Bone marrow (tissue), 2 donors: ENCODE measurements at places on chromosomes 2 and 18.
A peak's percentile ranks its signal among the peaks of the same experiment; 100 is the strongest.

DNA sequence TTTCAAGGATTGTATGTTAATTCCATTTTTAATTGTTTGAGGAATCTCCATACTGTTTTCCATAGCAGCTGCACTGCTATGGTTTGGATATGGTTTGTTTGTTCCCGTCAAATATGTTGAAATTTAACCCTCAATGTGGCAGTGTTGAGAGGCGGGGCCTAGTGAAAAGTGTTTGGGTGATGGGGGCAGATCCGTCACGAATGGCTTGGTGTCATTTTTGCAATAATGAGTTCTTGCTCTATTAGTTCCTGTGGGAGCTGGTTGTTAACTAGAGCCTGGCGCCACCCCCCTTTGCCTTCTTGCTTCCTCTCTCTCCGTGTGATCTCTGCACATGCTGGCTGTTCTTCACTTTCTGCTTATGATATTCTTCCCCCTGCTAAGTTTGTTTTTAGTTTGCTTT, 71.4 kb upstream of the LDLRAD4 start:
- peak; percentile 46 for DNase-seq

GRCh38 chr2:61911510-61911909, 6.0 kb downstream of the COMMD1 start:
- no peak for DNase-seq

DNA sequence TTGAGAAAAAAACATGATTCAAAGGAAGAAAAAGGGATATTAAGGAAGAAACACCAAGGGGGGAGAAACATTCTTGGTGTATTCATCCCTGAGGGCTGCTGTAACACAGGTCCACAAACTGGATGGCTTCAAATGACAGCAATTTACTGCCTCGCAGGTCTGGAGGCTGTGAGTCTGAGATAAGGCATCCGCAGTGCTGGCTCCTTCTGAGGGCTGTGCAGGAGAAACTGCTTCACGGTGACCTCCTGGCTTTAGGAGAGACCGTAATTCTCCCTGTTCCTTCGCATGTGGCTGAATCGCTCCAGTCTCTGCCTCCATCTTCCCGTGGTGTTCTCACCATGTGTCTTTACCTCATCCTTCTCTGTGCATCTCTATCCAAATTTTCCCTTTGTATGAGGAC, 490.7 kb downstream of the EIPR1 start:
- no peak for DNase-seq

GRCh38 chr18:51447351-51448342, 250.2 kb upstream of the MEX3C start:
- DNase-seq = no peak

- DNase-seq = no peak
These were observed 1303.1 kb upstream of the DDX18 start for GRCh38 chr2:116511426-116511825.

DNA sequence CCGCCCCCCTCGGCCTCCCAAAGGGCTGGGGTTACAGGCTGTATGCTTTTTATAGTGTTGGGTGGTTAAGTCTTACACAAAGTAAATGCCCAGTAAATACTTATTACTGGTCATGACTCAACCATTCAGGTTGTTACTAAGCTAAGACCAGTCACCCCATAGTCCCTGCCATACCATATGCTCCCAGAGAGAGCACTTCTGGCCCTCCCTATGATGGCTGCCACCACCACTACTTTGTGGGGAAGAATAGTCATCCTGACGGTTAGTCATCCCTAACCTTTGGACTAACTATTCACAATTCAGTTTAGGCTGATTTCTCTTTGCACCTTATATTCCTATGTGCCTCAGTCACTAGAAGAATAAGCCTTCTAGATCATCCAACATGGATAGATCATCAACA, 42.0 kb upstream of the MSH2 start:
- DNase-seq = no peak

GRCh38 chr2:95296880-95297487, at the start of gene KCNIP3:
Gene KCNIP3 (plus strand): TSS chr2:95297347. CDS start chr2:95297439, 92 bp downstream.
- DNase-seq = no peak

- no peak for DNase-seq
These were observed 181.6 kb upstream of the HS6ST1 start for GRCh38 chr2:128500138-128500800.

DNA sequence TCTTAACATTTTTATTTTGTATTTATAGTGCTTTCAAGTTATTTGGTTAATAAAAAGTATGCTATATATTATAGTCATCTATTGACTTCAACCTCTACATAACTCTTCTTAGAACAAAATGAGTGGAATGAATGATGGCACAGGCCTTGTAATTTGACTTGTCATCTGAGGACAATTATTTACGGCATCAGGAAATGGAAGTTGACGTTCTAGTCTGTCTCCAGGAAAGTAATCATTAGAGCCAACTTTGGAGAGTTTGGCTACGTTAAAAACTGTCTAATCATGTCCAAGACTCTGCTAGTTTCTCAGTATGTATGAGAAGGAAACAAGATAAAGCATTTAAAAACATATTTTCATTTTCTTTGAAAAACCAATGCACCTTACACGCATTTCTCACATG, 353.6 kb downstream of the ARHGAP15 start:
- no peak for DNase-seq

DNA sequence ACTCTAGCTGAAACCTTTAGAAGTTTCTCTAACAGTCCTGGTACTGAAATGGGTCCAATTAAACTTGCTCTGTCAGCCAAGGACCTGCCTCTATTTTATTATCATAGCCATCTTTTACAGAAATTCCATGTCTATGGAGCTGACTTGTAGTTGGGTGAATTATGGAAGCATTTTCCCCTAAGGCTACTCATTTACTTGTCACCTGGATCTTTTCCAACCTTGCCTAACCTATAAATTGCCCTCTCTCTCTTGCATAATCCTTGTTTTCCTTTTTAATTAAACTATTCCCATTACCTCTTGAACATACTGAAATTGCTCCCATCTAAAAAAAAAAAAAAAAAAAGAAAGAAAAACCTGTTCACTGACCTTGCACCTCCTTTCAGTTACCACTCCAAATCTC, 74.6 kb upstream of the DOK6 start:
- DNase-seq = no peak

DNA sequence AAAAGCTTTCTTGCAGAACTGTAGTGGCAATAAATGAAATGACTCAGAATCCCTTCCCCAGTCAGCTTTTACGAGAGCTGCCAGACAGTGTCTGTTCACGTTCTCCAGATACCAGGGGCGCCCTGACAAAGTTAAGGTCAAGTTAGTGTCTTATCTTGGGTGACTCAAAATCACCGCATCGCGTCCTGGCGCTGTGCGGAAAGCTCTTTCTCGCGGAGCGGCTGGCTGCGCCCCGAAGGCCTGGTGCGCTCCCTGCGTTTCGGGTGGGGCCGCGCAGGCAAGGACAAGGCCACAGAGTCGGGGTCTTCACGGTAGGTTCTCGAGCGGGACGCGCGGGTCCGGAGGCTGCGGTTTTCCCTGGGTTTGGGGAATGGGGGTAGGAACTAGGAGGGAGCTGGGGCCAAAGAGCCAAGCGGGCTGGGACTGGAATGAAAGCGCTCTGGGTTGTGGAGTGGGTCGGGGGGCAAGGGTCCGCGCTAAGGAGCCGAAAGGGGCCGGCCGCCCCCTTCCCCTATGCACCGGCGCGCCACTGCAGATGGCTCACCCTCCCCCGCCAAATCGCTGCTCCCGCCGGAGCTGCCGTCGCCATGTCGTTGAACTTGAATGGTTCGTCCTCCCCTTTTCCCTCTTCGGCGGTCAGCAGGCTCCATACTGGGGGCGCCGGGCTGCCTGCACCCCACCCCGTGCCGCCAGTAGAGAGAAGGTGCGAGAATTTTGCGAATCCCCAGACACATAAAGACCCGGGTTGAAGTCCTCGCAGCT, 2.6 kb upstream of the HOXD11 start:
- no peak for DNase-seq

DNA sequence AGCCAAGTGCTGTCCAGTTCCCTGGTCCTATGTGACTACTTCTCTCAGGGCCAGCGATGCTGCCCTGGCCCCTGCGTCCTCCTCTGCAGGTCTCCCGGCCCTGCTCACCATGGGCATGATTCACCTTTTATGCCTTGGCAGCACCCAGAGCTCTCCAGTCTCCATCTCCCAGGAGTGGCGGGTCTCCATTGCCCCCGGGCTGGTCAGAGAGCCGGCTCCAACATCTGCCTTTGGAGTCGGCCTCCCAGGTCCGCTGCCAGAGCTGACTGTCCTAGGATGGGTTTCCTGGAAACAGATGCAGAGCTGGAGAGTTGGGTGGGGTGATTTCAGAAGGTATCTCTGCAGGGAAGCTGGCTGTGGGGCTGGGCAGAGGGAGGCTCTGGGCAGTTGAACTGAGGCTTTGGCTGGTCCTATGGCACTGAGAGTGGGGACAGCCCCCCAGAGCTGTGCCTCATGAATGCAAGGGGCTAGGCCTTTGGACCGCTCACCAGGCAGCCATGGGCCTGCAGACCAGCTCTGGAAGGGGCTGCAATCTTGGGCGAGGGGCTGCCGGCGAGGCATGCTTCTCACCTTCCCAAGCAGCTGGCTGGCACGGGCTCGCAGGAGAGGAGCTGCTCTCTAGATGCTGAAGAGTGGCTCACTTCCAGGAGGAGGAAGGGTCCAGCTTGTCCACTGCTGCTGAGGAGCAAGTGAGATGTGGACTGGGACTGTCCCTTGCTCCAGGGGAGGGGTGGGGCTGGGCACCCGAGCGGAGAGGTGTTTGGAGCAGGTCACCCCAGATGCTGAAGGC, 59.8 kb upstream of the HS6ST1 start:
- DNase-seq = no peak

DNA sequence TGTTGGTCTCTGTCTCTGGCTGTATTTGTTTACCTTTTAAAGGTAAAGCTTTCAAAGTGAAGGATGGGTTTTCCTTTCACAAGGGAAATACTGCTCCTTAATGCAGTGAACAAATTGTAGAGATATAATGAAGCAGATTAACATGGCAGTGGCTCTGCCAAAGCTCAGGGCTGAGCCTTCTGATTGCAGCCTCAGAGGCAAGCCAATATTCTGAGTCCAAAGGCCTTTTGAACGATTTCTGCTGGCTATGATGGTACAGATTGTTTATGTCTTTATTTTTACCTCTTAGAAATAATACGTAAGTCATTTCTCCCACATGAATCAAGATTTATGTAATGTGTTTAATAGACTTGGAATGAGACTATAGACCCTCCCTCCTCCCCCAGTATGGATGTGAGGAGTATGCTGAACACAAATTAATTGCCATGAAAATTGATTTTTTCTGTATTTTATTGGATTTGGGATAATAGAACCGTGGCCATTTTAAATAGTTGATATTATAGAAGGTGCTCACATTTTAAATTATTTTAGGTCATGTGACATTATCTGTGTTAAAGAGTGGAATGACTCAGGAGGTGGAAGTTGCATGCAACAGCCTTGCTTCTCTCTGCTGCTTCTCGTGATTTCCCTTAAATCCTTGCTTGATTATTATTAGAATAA, 772 bp downstream of the SCN2A start:
- DNase-seq = no peak

- peak; percentile 19 for DNase-seq
These were observed 12.1 kb downstream of the ACTR3 start for GRCh38 chr2:113901943-113902342.

- DNase-seq = peak; percentile 12
These were observed 77.9 kb downstream of the DTNA start for GRCh38 chr18:34787931-34788532.

DNA sequence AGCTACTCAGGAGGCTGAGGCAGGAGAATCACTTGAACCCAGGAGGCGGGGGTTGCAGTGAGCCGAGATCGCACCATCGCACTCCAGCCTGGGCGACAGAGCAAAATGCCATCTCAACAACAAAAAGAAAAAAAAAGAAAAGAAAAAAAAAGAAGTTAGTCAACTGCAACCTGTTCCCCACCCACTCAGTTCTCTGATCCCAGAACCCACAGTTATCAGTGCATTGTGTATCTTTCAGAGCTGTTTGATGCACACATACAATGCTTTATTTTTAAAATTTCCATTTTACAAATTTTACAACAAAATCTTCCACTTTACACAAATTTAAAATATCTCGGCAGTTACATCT, 14.0 kb downstream of the RNU2-63P start:
- no peak for DNase-seq

DNA sequence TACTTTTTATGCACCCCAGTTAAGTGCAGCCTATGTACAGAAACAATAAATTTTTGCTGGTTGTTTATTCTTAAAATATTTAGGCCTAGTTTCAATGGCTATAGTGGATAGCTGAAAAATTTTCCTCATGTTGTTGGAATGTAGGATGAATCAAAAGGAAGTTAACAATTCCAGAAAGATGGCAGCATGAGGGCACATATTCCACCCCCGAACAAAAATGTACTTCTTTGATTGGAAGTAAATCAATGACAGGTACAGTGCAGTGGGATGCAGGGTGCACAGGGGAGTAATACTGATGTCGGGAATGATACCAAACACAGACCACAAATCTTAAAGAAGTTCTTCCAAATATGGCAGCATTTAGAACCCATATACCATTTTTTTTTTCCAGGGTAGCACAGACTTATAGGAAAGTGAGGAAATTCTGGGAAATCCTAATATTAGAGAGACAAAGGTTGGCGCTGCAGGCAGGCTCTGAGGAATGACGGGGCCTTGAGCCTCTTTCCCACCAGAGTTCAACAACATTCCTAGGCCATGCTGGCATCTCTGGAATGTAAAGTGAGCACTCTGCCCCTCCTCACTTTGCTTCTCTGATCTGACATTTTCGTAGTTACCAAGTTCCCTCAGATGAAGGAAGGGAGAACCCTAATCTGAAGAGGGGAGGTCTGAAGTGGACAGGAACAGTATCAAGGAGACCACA, 36.6 kb upstream of the IKZF2 start:
- DNase-seq = no peak
